ENCODE measurements at places on chromosomes 12 and 14.

GRCh38 chr14:75383721-75384120, 44.1 kb upstream of the JDP2 start:
- DNase-seq: no peak

DNA sequence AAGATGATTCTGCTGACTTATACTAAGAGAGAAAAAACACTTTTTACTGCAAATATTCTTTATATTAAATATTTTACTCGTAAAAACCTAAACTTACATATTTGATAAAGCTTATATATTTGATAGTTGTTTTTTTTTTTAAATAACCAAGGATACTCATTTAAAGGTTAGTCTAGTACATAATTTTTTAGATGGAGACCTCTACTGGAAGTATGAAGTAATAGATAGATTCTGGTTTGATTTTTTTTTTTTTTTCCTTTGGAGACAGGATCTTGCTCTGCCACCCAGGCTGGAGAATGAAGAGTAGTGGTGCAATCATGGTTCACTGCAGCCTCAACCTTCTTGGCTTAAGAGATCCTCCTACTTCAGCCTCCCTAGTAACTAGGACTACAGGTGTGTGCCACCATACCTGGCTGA, 16.4 kb downstream of the ARID2 start:
- no peak for DNase-seq

DNA sequence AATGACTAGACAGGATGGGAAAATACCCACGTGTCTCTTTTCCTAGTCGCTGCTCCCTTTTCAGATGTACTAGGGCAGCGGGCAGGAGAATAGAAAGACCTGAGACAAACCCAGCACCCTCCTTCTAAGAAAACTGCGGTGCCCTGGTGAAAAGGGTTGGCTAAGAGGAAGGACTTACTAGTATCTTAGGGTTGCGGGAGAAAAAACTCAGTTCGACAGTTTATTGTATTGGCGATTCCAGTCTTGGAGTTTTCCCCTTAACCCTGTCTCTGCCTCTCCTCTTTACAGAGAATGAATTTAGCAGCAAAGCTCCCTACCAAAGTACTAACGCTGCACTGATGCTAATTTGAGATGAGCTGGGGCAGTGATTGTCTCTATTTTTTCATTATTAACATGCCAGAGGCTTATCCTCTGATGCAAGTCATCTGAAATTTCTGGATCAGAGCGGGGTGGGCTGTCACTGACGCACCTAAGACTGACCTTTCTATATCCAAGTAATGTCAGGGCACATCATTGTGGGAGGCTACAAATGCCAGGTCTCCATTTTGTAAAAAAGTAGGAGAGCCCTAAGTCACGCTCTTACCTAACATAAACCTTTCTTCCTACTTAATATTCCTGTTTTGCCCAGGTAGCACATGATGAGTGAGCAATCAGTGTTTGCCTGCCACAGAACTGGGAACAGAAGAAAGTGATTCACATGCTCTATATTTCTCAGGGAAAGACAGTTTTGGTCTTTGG, 916 bp upstream of the PAWR start:
- DNase-seq: no peak

GRCh38 chr12:98243190-98243589, 272.2 kb upstream of the TMPO start:
- no peak for DNase-seq

GRCh38 chr12:71439362-71439612, 311 bp upstream of the LGR5 start:
- no peak for DNase-seq

DNA sequence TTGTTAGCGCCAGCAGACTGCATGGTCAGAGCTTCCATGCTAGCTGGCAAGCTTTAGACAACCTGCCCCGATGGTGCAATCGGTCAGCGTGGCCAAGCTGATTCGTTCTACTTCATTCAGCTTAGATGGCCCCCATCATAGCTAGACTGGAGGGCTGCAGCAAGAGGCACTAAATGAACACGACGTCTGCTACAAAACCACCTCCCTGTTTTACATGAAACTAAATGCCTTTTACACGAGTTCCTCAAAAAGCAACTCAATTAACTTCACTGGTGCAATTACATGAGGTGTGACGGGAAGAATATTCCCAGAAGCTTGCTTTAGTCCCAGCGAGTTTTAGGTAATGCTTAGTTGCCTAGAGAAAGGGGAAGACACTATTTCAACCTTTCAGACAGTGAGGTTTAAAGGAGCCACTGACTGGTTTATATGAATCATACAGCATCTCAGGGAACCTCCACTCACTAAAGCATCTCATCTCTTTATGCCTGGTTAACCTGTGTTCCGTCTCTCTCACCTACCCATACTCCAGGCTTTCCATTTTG, 8.4 kb downstream of the NIN start:
- no peak for DNase-seq

All from T-helper 2 cell (primary cell).